ENCODE measurements at places on chromosomes 1 and 21.

DNA sequence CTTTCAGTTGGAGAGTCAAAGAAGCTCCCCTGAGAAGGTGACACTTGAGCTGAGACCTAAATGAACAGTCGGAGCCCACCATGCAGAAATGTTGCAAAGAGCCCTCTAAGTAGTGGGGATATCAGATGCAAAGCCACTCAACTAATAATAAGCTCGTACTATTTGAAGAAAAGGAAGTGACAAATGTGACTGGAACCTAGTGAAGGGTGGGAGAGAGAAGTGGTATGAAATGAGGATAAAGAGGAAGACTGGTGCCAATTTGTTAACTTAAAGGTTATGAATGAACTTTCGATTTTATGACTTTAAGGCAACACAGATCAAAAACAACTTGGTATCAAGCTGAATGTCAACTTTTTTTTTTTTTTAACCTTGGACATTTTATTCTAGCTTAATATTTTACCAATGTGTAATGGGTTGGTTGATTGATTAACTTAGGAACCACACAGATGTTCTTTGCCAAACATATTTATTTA, 14.7 kb downstream of the LYPLAL1 start:
- no peak for DNase-seq

GRCh38 chr1:38908821-38909220, 27.4 kb upstream of the GJA9 start:
- DNase-seq = no peak

- no peak for DNase-seq
Observed at GRCh38 chr1:65359888-65360287, 50.5 kb downstream of the DNAJC6 start.

GRCh38 chr1:204831186-204831585, 39.5 kb upstream of the NFASC start:
- DNase-seq = no peak

DNA sequence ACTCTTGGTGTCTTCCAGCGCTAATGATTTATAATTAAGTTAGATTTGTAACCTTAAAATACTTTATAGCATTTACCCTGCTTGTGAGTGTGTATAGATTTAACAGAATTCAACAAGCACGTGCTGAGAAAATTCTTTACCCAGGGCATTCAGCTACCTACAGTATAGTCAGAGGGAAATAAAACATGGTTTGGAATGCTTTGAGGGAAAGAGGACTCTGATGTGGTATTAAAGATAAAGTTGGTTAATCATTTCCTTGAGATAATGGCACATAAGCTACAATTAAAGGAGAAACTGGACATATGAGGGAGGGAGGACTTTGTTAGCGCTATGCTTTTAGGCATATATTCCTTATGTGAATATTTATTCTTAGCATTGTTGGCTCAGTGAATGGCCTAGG, 26.4 kb upstream of the IL12RB2 start:
- DNase-seq = no peak

Data from dorsolateral prefrontal cortex (tissue), 122 donors.